ENCODE measurements at places on chromosomes 11 and 22.

DNA sequence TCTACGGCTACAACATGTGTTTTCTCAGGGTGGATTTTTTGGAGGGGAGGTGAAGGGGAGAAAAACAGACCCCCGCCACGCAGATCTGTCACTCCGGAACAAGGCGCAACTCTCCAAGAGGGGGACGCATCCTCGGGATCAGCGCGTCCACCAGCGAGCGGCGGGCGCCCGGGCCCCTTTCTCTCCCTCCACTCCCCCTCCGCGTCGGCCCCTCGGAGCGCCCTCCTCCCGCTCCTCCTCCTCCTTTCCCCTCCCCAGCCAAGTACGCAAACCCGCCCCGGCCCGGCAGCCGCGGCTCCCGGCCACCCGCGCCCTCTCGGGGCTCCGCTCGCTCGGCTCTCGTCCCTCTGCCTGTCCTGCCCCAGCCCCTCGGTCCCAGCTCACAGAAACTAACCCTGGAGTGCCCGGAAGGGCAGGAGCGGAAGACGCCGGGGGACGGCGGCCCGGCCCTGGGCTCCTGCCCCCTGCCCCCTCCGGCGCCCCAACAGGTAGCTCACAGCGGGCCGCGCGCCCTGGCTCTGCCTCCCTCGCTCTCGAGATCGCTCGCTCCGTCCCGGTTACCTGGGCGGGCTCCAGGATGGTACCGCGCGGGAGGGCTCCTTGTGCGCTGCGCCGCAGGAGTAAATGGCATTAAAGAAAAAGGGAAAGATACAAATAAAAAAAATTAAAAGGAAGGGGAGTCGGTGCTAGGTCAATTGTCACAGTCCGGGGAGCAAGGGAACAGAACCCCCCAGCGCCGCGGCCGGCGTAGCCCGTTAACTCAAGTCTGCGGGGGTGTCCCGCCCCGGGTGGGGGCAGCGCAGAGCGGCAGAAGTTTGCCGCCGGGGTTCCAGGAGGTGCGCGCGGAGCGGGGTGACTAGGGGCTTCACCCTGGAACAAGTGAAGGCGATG, 131.4 kb upstream of the C11orf58 start:
- no peak for DNase-seq

DNA sequence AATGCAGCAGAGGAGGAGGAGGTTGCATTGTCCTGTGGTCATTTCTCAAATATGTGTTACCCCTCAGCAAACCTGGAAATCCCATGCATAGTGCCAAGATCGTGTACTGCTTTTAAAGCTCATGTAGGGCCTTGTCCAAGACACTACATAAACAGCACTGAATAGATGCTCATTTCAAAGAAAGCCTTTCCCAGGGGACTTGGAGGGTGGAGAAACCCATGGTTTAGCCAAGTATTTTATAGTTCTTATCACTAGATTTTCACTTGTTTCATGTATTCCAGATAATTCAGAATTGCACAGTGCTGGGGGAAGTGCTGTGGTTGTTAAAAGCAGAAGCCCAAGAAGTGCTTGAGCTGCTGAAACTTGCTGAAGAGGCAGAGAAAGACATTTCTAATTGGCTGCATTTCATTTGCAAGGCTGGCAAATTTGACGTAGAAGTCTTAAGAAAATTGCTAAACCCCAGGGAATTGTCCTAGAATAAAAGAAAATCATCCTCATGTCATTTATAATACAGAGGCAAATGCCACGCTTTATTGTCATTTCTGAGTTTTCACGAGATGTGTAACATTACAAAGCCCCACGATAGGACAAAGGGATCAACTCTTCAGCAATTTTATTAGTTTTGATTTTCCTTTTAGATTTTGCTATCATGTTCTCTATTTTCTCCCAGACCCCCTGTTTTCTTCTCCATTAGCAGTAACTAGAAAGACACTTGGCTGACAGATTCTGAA, 20.1 kb downstream of the CSRP3 start:
- no peak for DNase-seq

DNA sequence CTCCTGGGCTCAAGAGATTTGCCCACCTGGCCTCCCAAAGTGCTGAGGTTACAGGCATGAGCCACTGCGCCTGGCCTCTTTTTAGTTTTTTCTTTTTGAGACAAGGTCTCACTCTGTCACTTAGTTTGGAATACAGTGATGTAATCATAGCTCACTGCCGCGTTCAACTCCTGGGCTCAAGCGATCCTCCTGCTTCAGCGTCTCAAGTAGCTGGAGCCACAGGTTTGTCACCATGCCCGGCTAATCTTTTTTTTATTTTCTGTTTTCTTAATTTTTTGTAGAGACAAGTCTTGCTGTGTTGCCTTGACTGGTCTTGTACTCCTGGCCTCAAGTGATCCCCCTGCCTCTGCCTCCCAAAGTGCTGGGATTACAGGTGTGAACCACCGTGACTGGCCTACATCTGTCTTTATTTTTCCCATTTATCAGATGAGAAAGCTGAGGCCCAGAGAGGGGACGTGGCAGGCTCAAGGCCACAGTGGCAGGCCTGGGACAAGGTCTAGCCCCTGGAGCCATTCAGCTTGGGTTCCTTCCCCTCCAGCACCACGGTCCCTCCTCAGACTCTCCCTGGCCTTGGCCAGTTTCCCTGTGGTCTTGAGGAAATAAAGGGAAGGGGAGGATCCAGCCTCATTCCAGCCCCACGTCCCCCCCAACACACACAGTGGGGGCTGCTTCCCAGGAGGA, 2.8 kb upstream of the KDELR3 start:
- DNase-seq = no peak

- DNase-seq = no peak
Measured at GRCh38 chr11:115612046-115612730, 108.0 kb upstream of the CADM1 start.

GRCh38 chr11:88508759-88509581, 171.4 kb upstream of the CTSC start:
- DNase-seq = no peak

DNA sequence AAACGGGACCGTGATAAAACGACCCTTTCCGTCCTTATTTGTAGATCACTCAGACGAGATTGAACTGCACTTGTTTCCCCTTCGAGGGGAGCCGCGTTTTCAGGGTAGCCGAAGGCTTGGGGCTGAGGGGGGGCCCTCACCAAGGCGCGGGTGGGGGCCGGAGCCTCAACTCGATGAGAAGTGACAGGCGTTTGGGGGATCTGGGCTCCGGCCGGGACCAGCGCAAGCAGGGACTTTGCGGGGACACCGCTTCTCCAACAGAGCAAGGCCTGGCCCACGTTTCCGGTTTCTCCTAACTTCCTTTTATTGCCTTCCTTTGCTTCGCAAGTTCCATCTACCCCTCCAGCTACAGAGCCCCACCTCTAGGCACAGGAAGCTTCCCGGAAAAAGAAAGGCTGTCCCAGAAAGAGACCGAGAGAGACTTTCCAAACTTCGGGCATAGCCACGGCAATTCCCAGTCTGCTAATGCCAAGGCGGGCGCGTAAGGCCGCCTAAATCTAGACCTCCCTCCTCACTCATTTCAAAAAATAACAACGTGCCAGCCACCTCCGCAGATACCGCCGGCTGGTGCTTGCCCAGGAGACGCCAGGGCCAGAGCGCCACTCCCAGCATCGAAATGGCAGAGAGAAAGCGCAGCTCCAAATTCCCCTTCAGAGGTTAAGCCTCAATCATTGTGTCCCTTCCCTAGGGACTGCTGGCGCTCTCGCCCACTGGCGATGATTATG, 6.6 kb downstream of the PAX6 start:
- DNase-seq = no peak

DNA sequence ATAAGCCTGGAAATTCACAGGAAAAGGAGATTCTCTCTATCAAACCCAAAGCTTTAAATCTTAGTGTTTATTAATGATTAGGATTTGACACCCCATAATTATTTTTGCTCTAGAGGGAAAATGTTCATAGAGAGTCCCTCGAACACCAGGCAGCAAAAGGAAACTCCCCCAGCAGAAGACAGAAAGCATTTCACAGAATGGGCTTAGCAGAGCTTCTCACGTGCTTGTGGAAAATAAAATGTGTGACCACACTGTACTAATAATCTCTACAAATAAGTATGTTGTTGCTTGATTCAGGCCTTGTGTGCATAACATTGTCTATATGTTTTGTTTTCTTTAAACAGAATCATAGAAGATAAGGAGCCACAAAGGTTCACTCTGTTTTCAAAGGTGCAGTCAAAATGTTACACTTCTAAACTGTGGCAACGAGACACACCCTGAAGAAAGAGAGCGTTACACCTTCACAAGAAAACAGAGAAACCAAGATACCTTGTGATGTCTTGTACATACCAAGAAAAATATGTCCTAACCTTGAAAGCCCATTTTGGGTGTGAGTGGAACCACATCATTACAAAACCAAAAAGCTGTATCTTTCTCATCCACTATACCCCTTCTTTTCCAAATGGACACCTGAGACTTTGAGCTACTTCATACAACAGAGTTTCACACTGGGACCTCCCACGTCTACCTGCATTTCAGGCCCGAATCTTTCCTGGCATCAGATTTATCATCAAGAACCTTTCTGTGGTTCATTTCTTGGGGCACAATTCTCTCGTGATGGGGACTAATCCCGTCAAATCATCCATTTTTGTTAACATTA, 282.5 kb downstream of the ETS1 start:
- no peak for DNase-seq

DNA sequence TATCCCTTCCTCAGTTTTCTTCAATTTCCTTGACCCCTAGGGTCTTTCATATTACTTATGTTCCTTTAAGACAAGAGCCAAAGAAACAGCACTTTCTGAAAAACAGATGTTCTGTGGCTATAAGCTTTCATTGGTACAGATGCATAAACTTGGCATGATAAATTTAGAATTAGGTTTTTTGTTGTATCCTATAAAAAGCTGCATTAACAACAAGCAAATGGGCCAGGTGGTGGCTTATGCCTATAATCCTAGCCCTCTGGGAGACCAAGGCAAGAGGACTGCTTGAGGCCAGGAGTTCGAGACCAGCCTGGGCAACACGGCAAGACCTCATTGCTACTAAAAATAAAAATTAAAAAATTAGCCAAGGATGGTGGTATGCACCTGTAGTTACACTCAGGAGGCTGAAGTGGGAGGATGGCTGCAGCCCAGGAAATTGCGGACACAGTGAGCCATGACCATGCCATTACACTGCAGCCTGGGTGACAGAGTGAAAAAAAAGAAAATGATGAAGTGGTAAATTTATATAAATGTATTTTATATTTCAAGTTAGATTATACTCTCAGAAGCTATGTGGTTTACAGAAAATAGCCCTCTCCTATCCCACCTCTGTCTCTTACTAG, 18.3 kb downstream of the KMT5B start:
- no peak for DNase-seq

DNA sequence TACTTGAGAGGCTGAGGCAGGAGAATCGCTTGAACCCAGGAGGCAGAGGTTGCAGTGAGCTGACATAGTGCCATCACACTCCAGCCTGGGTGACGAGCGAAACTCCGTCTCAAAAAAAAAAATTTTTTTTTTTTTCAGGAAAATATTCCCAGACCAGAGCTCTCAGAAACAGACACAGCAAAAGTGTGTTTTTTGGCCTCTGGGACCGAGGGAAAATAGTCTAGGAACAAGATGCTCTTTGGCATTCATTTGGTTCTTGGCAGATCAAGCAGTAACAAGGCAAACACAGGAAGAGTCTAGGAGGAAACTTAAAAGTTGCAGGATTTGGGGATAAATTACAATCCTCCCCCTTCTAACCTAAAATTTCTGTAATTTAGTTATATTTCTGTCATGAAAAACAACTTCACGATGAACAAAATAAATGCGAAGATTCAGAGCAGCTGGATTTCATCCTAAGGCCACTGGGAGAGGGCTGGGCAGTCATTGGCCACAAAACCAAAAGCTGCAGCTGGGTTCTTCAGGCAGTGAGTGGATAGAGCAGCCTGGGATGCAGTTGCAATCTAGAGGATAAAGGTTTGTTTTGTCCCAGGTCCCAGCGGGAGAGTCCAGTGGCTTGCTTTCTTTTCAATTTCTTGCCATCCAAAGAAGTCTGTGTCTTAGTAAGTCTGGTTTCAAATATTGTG, 19.7 kb downstream of the ATG16L2 start:
- DNase-seq = no peak

- DNase-seq = no peak
Measured at GRCh38 chr11:57758174-57758573, 3.4 kb upstream of the CTNND1 start.

DNA sequence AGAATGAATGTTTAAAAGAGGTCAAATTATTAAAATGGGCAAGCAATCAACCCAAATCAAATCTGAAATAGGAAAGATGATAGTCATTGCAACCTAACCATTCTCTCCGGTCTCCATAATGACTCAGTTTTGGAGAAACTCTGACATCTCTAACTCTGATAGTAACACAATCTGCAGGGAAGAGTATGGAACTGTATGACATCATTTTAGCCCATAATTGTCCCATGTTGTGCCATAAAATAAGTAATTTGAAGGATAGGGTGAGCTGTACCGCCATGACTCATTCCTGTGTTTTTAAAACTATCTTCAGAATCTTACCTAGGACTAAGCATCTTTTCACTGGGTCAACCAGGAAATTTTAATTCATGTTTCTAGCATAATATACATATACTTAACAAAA, 350.8 kb downstream of the DLG2 start:
- DNase-seq = no peak

DNA sequence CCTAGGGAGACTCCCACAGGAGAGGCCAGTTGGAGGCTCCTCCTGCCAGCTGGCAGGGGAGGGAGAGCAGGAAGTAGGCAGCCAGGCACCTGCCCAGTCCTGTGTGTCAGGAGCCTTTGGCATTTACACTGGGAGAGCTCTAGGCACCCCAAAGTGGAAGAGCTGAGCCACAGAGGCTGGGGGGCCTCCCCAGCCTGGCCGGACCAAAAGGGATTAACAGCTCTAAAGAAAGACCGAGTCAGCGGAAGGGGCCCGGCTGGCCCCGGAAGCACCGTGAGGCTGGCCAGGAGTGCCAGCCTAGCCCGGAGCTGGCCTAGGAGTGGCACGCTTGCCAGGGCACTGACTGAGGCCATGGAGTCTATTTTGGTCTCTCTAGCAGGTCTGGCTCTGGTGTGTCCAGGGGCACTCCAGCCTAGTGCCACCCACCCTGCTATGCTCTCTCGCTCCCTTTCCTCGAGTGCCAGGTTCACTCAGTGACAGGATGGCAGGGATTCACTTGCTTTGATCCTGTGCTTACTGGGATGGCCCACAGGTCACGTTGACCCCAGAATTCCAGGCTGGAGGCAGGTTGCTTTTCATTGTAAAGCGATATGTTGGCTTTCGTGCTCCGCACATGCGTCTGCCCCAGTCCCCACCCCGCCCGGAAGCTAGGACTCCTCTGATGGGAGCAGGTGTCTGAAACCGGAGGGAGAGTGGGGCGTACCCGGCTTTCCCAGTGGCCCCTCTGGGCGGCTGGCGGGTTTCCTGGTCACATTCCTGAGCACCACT, 3.3 kb upstream of the KMT5B start:
- DNase-seq = no peak

All from stimulated activated CD4-positive, alpha-beta T cell treated with anti-CD3 and anti-CD28 coated beads, Interleukin-15, amount 100 ng/mL, for 1 hour (primary cell).